ENCODE measurements at places on chromosomes 3 and 15.

DNA sequence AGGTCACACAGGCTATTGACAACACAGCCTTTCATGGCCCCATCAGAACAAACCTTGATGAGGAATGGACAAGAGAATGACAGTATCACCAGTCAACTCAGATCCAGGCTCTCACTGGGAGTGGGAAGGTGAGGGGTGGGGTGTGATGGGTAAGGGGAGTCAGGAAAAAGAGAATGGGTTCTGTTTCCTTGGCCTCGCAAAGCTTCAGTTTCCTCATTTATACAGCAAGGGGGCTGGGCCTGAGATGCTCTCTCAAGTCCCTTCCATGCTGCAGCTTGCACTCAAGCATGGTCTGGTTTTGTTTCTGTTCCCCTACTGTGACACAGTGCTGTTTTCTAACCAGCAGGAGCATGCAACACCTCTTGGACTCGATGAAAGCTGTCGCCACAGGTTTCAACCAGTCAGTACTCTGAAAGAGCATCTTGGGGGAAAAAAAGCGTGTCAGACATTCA lies 65.7 kb upstream of the IL12A start:
- no peak for DNase-seq

- DNase-seq, result no peak
These were observed 51.1 kb downstream of the PARP15 start for GRCh38 chr3:122628567-122628966.

DNA sequence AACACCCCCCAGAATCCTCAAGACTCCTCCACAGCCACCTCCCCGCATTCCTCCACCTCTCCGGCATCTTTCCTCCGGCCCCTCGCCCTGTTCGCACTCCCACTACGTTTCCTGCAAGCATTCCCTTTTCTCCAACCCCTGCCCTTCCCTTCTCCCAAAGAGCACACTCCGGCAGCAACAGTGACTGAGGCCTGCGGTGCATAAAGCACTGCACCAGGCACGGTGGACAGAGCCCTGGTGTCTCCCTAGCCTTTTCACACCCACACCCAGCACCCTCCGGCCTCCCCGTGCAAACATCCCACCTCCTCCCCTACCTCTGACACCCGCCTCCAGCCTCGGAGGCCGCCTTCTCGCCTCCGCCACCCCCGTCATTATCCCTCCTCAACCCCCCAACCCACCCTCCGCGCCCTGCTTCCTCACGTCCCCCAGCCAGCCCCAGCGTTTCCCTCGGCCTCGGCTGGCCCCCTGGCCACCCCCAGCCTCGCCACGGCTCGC lies 577 bp downstream of the ZNF148 start:
- peak; percentile 47 for DNase-seq

- DNase-seq, result peak; percentile 62
These were observed 44.4 kb downstream of the PCOLCE2 start for GRCh38 chr3:142844339-142844977.

DNA sequence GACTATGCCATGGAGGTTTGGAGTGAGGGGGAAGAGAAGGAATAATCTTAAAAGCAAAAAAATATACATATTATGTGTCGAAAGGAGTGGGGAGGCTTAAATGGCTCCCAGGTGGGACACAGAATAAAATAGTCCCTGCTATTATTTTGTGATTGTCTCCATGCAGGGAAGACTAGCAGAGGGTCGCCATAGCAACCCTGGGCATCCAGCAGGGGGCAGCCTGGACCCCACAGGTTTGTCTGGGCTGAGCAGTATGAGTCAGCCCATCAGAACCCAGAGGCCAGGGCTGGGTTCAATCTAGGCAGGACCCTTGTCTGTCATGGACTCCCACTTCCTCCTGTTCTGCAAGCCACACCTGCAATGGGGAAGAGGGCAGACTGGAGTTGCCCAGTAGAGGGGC lies 17.6 kb upstream of the LINGO1 start:
- DNase-seq, result no peak

DNA sequence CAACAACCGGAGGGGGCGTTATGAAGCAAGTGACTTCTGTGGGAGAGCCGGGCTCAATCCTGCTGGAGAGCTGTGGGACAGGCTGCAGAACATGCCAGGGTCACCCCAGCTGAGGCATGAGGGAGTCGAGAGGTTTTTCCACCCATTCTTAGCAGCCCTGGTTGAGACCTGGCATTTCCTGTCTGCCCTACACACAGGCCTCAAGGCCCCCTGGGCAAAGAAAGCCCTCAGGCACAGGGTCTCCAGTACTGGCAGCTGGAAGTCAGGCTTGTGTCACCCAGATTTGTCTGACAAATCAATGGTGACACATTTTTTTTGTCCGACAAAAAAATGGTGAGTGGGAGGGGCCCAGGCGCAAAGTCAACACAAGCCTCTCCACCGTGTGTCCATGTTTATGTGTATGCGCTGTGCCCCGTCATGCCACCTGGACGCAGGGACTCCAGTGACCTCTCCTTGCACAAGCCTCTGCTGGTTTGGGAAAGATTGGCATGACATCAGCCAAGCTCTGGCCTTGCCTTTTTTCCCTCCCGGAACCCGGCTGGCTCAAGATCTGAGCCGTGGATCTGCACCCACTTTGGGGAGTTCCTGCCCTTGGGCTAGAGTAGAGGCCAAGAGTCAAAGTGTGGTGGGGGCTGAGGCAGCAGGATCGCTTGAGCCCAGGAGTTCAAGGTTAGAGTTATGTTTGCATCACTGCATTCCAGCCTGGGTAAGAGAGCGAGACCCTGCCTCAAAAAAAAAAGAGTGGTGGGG lies 20.8 kb upstream of the ALAS1 start:
- DNase-seq, result no peak

DNA sequence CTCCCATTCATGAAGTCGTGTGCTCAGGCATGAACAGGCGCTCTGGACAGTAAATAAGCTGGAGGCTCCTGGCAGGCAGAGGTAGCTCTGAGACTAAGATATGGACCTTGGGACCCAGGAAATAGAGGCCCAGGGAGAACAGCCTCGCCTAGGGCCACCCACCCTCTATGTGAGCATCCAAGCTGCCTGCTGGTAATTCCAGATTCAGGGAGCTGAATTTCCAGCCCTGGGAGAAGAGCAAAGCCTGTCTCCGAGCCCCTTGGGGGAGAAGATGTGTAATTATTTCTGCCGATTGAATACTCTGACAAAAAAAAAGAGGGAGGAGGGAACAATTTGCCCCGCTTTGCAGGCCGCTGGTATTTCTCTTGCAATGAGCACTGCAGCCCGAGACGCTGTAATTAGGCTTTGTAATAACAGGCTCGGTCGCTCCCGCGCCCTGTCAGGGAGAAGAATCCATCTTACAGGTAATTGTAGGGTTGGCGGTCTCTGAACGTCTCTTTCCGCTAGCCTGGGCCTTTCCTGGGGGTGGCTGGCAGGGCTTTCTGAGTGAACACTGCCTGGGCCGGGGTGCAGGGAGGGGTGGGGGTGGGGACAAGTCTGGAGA lies 131.5 kb downstream of the WNT7A start:
- DNase-seq, result no peak

DNA sequence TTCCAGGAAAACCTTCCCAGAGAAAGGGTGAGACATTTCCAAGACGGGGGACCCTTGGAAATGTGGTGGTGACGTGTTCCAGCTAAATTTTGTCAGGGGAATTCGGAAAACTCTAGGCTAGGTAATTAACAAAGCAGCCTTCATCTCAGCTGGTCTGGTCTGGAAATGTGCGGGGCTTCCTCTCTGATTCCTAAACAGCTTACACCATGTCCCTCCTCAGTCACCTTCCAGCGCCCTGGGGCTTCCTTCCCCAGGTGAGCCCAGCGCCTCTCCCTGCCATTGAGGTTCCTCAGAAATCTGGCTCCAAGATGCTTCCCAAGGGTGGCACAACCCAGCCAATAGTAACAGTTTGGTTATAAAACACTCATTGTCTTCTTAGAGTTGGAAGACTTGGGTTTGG lies 571 bp downstream of the ACAD9 start:
- DNase-seq, result no peak

- DNase-seq, result no peak
These were observed 283.9 kb upstream of the THBS1 start for GRCh38 chr15:39296955-39297354.

GRCh38 chr3:45611628-45612081 lies 17.1 kb downstream of the LIMD1 start:
- DNase-seq, result no peak

DNA sequence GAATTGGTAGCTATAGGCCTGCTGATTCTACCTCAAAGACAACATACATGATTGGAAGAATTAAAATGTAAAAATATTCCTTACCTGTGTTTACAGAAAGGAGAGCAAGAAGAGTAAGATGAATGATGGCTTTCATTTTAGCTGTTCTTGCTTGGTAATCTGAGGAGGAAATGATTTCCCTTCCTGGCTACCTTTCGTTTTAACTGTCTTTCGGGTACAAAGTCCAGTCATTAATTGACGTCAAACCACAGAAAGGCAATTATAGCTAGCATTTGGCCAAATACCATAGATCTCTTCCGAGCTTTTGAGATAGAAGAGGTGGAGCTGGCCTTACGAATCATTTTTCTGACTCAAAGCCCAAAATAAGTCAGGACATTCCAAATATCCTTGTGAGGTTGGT lies at the start of gene MUC13:
MUC13 (minus strand) TSS at position 175 of the 400 bp plus-strand sequence; CDS start at position 136, 39 bp downstream.
- no peak for DNase-seq

GRCh38 chr15:66743703-66744536 lies 41.9 kb downstream of the SMAD6 start:
- peak; percentile 57 for DNase-seq

- DNase-seq, result peak; percentile 93
These were observed 141.3 kb upstream of the CCDC54 start for GRCh38 chr3:107235928-107236315.

DNA sequence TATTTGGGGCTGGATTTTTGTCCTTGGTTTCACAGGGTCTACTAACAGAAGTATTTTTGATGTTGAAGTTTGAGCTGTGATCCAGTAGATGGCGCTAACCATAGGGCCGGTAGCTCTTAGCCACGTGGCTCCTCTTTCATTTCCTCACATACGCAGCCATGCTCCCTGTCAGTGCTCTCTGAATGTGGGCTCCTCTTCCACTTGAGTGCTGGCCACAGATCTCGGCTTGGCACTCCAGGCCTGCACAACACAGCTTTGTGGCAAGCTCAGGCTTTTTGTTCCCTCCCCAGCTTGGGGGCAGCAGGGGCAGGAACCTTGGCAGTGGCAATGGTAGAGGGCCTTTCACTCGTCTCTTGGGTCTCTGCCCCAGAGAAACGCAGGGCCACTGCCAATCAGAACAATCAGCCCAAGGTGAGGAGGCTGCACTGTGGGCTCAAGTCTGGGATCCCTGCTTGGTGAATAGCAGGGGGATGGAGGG lies 18.6 kb upstream of the DNAAF4 start:
- peak; percentile 74 for DNase-seq

DNA sequence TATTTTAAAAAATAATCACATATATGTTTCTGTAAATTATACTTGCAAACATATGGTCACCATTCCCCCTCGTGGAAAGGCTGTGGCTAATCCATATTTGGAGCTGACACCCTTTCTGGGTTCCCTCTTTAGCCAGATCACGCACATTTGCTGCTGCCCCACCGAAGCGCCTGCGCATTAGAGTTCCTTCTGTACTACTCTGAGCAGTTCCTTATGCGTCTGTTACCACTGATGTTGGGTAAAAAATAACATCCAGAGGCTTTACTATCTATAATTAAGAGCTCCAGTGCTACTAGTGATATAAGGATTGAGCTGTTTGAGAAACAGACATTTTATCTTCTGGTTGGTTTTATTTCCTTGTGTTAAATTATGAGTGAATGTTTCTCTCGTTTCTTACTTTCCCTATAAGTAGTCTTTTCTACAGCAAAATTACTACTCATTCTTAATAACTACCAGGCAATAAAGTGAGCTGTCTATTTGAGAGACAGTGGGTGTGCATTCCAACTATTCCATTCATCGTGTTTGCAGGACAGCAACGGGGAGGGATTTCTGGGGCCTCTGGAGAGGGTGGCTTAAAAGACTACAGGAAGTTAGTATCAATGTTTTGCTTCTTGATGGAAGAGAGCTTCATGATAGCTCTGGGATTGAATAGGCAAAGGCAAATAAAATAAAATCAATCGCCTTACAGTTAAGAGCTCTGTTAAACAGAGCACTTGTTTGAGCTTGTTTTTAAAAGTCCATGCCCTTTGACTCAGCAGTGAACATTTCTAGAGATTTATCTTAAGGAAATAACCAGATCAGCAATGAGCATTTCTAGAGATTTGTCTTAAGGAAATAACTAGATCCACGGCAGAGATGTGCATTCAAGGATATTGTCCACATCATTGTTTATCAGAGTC lies 245.2 kb downstream of the CD47 start:
- DNase-seq, result no peak

DNA sequence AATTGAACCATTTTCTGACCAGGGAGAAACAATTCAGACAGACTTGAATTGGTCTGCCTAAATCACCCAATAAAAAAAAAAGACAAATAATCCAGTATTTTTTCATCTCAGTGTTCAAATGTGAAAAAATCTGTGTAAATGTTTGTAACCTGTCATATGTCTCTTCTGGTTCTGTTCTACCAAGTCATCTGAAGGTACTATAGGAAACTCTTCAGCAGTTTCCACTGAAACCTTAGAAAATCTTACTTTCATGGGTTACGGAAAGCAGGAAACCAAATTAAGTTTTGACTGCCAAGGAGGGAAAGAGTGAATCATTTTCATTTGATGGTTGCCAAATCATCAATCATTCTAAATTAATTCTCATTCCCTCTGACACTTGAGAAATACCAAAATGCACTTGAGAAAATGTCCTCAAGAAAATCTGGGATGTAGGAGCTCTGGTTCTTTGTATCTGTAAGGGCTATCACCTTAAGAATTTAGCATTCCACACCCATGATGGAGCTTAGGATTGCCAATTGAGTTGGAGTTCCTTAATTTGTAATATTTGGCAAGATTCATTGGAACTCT lies 278.2 kb upstream of the KCNH8 start:
- no peak for DNase-seq

GRCh38 chr15:89393056-89393455 lies 58.4 kb upstream of the POLG start:
- DNase-seq, result no peak

- no peak for DNase-seq
These were observed 713.9 kb upstream of the GBE1 start for GRCh38 chr3:82475306-82475705.

GRCh38 chr3:171200052-171200749 lies 173.7 kb upstream of the SLC2A2 start:
- no peak for DNase-seq

- no peak for DNase-seq
These were observed 289.0 kb upstream of the RASGRP1 start for GRCh38 chr15:38853608-38854007.

DNA sequence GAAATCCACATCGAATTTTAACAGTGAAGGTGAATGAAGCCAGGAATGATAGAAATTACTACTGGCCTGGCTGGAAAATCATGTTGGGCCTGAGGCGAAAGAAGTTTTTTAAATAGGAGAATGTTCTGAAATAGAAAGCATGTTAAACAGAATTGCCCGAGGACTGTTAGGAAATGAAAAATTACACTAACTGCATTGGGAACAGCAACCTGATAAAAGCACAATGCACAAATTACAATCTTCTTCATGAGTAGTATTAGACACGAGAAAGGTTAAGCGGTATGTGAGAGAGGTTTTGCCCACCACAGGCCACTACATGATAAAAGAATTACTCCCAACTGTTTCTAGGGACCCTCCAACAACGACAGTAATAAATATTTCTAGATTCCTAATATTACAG lies 18.9 kb downstream of the GBE1 start:
- DNase-seq, result peak; percentile 53

GRCh38 chr3:73137736-73138403 lies 76.4 kb downstream of the EBLN2 start:
- DNase-seq, result no peak

GRCh38 chr3:59940718-59941117 lies 890.9 kb upstream of the CFAP20DC start:
- no peak for DNase-seq

GRCh38 chr3:21839592-21839991 lies 88.6 kb upstream of the ZNF385D start:
- peak; percentile 77 for DNase-seq

- DNase-seq, result peak; percentile 27
These were observed 306.5 kb downstream of the RPLP1 start for GRCh38 chr15:69758810-69759790.
